ENCODE measurements at places on chromosomes 5 and 9. TPM values are rescaled to one million over a fixed set of nuclear protein-coding genes. Genes with fewer than 3 reads are reported as not detected.

SPINK4 gene
- total RNA-seq: not detected

GCNT4 gene
- 2.4 TPM for total RNA-seq

PHF24 gene
- total RNA-seq: not detected

HAVCR2 gene
- total RNA-seq: 24.3 TPM

PCDHA1 gene
- not detected for total RNA-seq

RFESD gene
- 8.8 TPM for total RNA-seq

PHF19 gene
- total RNA-seq: 189 TPM

HSPA5 gene
- total RNA-seq: 170 TPM

GPR151 gene
- not detected for total RNA-seq

SPATA31D4 gene
- not detected for total RNA-seq

FAM170A gene
- not detected for total RNA-seq

RASGRF2 gene
- 7.6 TPM for total RNA-seq

DNA sequence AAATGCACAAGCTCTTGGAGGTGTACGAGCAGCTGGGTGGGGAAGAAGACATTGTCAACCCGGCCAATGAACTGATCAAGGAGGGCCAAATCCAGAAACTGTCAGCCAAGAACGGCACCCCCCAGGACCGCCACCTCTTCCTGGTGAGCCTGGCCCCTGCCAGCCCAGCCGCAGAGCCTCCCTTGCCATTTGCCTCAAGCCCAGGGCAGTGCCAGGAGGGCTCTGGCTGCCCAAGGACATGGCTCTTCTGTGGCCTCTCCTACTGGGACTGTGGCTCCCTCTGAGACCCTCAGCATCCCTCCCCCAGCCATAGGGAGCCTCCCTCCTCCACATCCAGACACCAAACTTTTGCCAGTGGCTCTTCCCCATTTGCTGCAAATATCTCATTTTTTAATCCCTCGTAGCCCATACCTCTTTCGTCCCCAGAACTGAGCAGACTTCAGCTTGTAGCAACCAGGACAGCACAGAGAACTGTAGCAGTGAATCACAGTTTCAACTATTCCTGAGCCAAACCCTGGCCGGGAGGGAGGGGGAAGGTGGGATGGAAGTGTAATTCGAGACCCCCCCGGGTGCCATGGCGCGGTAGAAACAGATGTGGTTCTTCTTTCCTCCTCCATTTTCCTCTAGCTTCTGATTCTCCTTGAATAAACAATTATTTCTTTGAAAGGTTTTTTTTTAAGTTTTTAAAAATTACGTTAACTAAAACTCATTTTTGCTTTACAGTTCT, 44.5 kb upstream of the SUSD3 start:
- DNase-seq: no peak

DNA sequence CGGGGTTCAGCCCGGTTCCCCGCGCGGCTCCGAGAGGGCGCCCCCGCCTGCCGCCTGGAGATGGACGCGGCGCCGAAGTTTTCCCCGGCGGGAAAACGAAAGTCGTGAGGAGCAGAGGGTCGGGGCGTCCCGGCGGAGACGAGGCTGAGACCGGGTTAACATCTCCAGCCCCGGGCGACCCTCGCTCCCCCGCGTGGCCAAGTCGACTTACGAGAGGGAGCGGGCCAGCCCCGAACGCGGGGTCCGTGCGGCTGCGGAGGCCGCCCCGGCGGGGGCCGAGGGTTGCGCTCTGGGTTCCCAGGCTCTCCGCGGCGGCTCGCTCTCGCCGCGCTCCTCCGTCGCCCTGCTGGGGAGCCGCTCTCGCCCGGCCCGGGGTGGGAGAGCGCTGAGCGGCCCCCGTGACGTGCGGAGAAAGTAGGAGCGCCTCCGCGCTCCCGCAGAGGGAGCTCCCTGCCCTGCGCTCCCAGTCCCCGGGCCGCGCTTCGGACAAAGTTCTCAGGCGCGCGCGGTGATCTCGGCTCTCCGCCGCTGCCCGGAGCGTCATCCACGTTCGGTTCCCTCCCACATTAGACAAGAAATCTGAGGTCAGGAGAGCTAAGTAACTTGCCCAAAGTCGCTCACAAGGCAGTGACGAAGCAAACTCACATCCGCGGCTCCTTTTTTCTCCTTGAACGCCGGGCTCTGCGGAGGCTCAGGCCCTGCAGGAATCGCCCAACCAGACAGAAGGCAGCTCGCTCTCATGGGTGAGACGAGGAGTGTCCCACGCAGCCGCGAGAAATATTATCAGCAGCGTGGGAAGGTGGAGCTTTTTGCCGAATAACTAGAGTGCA, 1.2 kb upstream of the GCNT4 start:
- DNase-seq: peak; percentile 71

DNA sequence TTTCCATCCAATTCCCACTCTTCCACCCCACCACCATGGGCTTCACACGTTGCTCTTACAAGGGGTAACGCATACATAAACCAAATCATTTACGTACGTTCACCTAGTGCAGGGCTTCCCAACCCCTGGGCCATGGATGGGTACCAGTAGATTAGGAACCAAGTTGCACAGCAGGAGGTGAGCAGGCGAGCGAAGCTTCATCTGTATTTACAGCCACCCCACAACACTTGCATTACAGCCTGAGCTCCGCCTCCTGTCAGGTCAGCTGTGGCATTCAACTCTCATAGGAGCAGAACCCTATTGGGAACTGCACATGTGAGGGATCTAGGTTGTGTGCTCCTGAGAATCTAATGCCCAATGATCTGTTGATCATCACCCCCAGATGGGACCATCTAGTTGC, 82.3 kb downstream of the CEMIP2 start:
- DNase-seq: no peak

GRCh38 chr5:132011622-132012343, at the start of gene ACSL6:
TSS of gene ACSL6 (minus strand) at chr5:132011658. CDS start at chr5:132011553, 105 bp downstream.
- DNase-seq: peak; percentile 60

DNA sequence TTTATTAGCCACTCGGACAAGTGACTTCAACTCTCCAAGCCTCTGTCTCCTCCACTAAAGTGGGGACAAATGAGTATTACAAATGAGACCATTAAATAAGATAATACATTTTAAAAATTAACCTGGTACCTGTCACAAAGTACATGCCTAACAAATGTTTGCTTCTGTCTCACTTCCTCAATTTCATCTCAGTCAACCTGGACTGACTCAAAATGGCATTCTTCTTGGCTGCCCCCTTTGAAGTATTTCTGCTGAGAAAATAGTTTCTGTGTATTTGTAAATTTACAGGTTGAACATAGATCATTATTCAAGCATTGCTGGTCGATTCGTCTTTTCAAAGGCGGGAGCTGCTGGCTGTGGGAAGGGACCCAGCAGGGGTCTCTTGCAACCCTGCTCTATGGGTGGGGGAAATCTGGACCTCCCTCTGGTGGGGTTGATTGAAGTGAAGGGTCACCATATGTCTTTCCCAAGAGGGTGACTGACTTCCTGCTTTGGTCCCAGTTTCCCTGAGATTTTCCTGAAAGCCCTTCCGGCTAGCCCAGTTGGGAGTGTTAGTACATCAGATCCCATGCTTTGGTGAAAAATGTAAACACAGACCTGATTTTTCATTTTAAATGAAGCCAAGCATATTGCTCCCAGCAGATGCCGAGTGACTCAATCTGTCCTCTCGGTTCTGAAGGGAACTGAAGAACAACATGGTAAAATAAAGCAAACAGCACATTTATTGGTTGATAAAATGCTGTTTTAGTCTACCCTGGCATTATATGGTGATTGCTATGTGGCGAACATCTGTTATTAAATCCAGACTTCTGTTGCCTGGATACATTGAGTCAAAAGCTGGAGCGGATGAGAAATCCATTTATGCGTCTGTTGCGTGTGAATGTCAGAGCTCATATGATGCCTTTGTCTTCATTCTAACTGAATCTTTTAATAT, 73.0 kb downstream of the KCNIP1 start:
- DNase-seq: no peak

DNA sequence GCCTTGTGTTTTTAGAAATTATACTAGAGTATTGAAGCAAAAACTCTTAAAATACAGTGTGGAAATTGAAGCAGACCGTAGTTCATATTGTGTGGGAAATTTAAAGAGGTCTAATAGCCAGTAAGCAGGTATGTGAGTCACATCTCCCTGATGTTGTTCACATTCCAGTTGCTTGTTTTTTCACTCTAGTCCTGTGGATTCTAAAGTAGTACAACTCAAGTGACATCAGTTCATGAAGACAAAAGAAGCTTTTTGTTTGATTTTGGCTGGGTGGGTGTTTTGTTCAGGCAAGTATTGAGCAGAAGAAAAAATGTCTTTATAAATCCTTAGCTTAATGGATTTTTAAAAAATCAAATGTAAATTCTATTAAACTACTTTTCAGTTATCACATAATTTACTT, 216.2 kb downstream of the MAN2A1 start:
- no peak for DNase-seq

DNA sequence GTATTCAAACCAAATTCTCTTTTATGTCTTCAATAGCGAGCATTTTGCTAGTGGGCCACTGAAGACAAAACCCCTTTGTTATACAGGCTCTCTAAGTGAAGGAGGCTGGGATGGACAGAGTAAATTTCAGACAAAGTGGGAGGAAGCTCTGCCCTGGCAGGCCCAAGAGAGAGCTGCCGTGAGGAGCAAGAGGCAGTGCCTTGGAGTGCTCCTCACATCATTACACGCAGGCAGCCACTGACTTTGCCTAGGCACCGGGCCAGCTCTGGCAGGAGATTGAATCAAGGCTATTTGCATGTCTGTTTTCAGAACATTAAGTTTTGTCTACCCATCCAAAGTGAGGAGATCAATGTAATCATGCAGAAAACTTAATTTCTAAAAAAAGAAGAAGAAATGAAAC, 167.7 kb downstream of the CCDC192 start:
- no peak for DNase-seq

- DNase-seq: no peak
These were observed 4.2 kb downstream of the SEMA4D start for GRCh38 chr9:89493671-89494070.

DNA sequence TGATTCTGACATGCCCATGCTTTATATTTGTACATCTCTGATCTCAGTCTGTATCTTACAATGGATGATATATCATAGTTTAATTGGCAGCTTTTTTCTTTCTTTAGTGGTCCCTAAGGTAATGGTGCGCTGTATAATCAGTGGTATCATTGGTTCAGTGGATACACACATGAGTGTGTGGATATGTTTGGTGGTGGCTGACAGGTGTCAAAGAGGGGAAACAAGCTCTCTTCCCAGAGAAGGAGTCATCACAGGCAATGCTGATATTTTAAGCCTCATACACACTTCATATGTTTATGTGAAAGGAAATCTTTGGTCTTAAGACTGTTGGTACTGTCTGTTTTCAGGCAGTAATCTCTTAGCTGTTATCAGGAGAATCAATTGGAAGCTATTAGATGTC, 52.1 kb upstream of the KIAA1958 start:
- DNase-seq: no peak

GRCh38 chr5:179171251-179171815, 111.2 kb downstream of the ZNF354C start:
- no peak for DNase-seq

GRCh38 chr9:104177003-104177611, 83.0 kb downstream of the SMC2 start:
- no peak for DNase-seq

- peak; percentile 6 for DNase-seq
These were observed 275.9 kb downstream of the GADD45G start for GRCh38 chr9:89880721-89881120.

- no peak for DNase-seq
These were observed 78.2 kb upstream of the RXRA start for GRCh38 chr9:134247918-134248631.

DNA sequence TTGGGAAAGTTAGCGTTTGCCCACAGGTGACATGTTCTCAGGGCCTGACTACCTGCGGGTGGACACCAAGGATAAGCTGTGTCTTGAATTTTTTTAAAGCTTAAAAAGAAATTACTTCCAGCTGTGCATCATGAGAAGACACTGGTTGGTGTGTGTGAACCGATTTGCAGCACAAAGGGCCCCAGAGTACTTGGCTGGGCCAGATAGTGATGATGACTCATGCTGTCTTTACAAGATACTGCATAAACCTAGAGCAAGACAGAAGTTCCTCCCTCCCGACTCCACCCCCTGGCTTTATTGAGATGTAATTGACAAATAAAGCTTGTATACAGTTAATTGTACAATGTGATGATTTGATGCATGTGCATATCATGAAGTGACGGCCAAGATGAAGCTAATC, 212.8 kb downstream of the NXNL2 start:
- no peak for DNase-seq

GRCh38 chr5:139924294-139925215, 118.5 kb downstream of the NRG2 start:
- no peak for DNase-seq

- no peak for DNase-seq
These were observed 59.0 kb upstream of the BARX1 start for GRCh38 chr9:94014066-94014654.

DNA sequence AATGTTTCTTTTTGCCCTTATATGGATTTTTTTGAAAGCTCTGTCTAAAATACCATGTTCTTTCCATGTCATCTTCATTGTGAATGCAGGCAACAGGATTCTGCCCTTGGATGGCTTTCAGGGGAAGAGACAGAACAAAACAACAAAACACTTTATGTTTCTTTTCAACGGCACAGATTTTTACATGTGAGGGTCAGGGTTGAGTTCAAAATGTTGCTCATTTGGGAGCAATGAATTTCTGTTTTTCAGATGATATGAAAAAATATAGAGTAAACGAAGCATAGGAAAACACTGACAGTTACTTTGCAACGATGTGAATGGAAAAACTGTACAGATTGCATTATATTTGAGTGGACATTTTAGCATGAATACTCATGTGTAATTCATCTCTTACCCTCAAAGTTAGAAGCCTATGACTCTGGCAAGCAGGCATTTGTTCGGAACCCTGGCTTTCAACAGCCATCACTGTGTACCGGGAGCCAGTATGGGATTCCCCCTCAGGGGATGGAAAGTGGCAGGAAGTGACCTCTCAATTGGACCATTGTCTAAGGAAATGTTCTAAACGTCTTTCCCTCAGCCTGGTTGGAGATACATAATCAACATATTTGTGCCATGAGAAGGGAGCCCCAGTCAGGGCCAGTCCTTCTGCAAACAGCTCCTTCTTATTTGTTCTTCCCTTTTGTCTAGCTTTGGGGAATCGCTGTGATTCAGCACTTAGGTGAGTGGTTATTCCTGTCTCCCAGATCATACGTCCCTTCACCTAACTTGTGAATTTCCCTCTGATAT, 153.9 kb upstream of the MEF2C start:
- no peak for DNase-seq

GRCh38 chr9:5110867-5111681, 74.4 kb downstream of the INSL6 start:
- DNase-seq: no peak

DNA sequence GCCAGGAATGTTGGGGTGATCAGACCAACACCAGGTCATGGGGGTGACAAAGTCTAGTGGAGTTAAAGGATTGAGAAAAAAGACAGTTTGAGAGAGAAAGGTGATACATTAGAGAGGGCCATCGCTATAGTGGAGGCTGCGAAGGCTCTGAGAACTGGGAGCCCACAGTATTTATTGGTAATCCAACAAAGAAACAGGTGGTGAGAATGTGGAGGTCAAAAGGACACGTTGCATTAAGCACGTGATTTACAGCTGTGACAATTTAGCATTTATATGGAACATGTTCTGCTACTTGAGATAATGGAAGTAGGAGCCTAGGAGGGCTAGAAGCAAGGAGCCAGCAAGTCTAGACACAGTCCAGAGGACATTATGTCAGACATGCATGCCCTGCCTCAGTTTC, 2086.5 kb upstream of the C9orf72 start:
- DNase-seq: no peak

- DNase-seq: peak; percentile 89
These were observed 23.4 kb downstream of the SPACA9 start for GRCh38 chr9:132901858-132902831.
